Aorta (tissue), 5 donors: ENCODE measurements at places on chromosomes 6 and 20. TPM values are rescaled to one million over a fixed set of nuclear protein-coding genes. Genes with fewer than 3 reads are reported as not detected.

GRCh38 chr20:58636396-58636982 lies 14.6 kb upstream of the STX16 start:
- DNase-seq = peak; percentile 46
- no peak overlapping the region for H3K4me3 ChIP-seq
- H3K4me1 ChIP-seq = no peaks in the 10 kb centered on the region

Gene MCHR2
- not detected for total RNA-seq

GRCh38 chr6:155100087-155100486 lies 105.0 kb downstream of the TIAM2 start:
- H3K36me3 ChIP-seq = no peaks in the 10 kb centered on the region
- H3K4me1 ChIP-seq = no peaks in the 10 kb centered on the region
- H3K27ac ChIP-seq = no peak overlapping the region
- DNase-seq = no peak

DNA sequence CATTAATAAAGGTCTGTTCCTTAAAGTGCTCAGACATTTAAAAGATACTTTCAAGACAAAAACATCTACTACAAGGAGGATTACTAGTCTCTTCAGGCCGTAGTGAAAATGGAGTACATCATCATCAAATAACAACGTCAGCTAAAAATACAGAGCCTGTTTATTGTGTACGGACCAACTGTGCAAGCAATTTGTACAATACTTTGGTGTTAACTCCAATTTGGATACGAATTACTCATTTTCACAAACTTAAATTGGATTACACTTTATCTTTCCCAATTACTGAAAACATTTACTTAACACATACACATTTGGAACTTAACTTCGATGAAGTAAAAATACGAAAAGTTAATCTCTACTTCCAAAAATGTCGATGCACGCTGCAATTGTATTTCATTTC lies 802 bp downstream of the CYP39A1 start:
- H3K27ac ChIP-seq = no peak overlapping the region
- H3K27me3 ChIP-seq = no peaks in the 10 kb centered on the region
- H3K36me3 ChIP-seq = no peaks in the 10 kb centered on the region
- H3K4me1 ChIP-seq = no peaks in the 10 kb centered on the region
- no peak for DNase-seq
- peak overlapping the region; percentile 85 for H3K4me3 ChIP-seq
